ENCODE measurements at places on chromosomes 7 and 10.

DNA sequence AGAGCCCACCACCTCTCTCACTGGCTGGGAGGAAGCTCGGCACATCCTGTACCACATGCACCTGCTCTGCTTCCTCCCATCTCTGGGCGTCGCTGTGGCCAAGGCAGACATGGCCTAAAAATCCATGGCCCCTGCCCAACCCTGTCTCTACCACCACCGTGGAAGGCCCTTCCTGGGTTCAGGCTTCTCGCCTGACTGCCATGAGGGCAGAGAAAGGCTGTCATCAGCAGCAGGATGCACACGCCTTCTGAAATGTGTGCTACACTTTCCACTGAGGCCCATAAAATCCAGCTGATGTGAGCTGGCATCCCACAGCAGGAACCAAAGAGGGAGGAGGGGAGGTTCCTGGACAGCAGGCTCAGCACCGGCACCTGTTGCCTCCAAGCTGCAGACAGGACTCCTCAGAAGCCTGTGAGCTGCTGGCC lies 93.4 kb downstream of the PTPRN2 start:
- no peak for DNase-seq

- DNase-seq, result peak; percentile 87
Observed at GRCh38 chr10:71773221-71773971, at the start of gene VSIR. Gene VSIR (minus strand): TSS chr10:71773520. CDS start chr10:71773439, 81 bp downstream.

GRCh38 chr10:70732569-70732968 lies 52.6 kb downstream of the TBATA start:
- no peak for DNase-seq

GRCh38 chr10:58348571-58349033 lies 13.8 kb downstream of the UBE2D1 start:
- DNase-seq, result no peak

- DNase-seq, result no peak
Observed at GRCh38 chr10:115005771-115006170, 67.8 kb downstream of the TRUB1 start.

- DNase-seq, result no peak
Observed at GRCh38 chr7:84482476-84482875, 287.9 kb upstream of the SEMA3A start.

GRCh38 chr7:19392246-19392645 lies 247.0 kb upstream of the FERD3L start:
- DNase-seq, result no peak
